ENCODE measurements at places on chromosomes 7 and 10. TPM values are rescaled to one million over a fixed set of nuclear protein-coding genes. Genes with fewer than 3 reads are reported as not detected.

The SPDYE5 gene
- not detected for total RNA-seq

The EPO gene
- not detected for total RNA-seq

The PTPN20 gene
- 1.0 TPM for total RNA-seq

The BTRC gene
- 9.3 TPM for total RNA-seq

The SOSTDC1 gene
- total RNA-seq = not detected

The ASZ1 gene
- not detected for total RNA-seq

The ANKRD22 gene
- not detected for total RNA-seq
